ENCODE measurements at places on chromosomes 3 and 15.

DNA sequence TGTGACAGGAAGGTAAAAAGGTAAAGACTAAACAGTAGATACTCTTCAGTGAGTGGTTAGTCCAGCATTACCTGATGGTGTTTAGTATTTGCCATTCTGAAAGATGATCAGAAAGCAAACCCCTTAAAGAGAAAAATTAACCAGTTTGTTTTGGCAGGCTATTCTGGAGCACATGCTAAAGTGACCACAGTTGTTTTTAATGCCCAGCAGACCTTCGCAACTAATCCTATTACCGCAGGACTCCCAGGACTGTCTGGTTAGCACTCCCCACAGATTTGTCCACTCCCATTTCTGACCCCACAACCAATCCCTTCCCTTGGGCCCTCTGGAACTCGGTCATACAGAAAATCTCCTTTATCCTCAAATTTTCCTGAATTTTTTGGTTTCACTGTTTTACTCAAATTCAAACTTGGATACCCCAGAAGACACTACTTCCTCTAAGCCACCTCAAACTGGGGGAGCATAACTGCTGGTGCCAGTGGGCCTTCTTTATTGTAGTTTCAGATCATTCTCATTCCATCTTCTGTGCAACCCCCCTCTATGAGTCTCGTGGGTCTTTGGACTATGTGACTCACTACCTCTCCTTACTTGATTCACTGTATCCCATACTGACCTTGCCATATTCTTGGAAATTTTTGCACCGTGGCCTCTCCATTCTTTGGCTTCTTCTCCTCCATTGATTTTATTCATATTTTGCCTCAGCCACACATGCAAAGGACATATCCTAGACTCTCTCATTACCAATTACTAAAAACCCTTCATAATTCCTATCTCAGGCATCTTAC is 104.4 kb downstream of the RBMS3 start:
- DNase-seq = no peak

GRCh38 chr15:70758790-70759462 is 4.4 kb downstream of the UACA start:
- DNase-seq = no peak

GRCh38 chr3:71936681-71937080 is 151.7 kb upstream of the PROK2 start:
- DNase-seq = no peak

DNA sequence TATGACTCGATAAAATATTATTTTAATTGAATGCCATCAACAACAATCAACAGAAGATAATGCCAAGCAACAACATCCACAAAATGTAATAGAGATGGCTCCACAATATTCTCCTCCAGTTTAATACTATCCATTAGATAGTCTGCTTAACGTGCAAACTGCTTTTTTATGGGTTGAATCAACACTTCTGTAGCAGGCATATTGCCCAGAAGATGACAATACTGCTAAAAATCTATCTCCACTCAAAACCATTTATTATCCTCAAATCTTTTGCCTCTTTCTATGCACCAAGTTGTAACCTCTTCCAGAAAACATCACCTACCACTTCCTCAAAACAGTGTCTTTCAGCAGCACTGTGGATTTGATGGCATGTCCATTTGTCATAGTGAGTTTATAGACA is 295.7 kb upstream of the LMCD1 start:
- no peak for DNase-seq

DNA sequence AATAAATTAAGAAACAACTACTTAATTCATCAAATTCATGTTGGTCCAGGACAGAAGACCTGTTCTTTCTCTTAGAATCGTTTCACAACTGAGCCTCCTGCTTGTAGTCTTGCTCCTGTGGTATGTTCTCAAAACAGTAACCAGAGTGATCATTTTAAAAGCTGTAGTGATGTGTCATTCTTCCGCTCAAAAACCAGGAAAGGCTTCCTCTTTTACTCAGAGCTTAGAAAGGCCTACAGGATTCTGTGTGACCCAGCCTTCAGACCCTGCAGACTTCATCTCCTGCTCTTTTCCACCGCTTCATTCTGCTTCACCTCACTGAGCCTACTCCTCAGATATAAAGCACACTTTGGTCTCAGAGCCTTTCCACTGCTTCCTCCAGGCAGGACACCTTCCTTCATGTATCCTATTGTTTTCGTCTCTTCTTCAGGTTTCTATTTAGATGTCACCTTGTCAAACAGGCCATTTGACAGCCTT is 22.7 kb downstream of the ST6GAL1 start:
- DNase-seq = no peak

- DNase-seq = no peak
Measured at GRCh38 chr3:134065252-134066157, 35.8 kb upstream of the SLCO2A1 start.

- DNase-seq = no peak
Measured at GRCh38 chr3:70400194-70400593, 87.8 kb upstream of the MDFIC2 start.

- peak; percentile 67 for DNase-seq
Measured at GRCh38 chr3:159765030-159765859, 223.4 kb upstream of the IL12A start.

GRCh38 chr3:5822843-5823242 is 635.3 kb downstream of the EDEM1 start:
- no peak for DNase-seq

- no peak for DNase-seq
Measured at GRCh38 chr3:10361375-10361774, 40.5 kb upstream of the SEC13 start.

- DNase-seq = no peak
Measured at GRCh38 chr15:39720621-39721611, 61.7 kb downstream of the FSIP1 start.

DNA sequence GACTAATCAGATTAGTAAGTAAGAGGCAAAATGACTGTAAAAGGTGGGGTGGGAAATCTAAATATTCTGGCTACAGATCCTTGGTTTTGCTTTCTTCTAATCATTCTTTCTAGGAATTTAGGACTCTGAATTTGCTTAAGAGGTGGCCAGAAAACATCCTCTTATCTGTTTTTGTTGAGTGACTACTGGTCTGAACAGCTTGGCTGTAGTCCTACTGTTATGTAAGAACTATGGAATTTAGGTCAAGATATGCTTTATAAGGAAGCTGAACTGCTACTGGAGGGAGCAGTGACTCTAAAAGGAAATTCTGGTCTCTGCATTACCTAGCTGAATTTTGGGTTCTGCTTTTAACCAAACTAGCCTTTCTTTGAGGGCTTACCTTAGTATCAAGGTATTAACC is 33.5 kb upstream of the CSPG5 start:
- no peak for DNase-seq

DNA sequence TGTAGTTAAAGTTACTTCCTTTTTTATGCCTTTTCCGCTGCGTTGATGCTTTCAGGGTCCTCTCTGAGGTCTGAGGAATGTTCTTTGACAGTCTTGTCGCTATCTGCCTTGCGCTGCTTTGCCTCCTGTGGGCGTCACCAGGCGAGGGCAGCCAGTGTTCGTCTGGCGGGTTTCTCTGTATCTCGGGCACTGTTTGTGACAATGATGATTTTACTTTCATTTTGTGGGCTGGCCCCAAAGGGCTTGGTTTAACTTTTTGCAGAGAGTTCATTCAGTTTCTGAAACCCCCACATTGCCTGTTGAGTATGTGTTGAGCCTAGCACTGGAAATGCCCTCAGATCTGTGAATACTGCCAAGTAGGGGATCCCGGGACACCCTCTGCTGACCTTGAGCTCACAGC is 24.6 kb upstream of the SACM1L start:
- DNase-seq = no peak

DNA sequence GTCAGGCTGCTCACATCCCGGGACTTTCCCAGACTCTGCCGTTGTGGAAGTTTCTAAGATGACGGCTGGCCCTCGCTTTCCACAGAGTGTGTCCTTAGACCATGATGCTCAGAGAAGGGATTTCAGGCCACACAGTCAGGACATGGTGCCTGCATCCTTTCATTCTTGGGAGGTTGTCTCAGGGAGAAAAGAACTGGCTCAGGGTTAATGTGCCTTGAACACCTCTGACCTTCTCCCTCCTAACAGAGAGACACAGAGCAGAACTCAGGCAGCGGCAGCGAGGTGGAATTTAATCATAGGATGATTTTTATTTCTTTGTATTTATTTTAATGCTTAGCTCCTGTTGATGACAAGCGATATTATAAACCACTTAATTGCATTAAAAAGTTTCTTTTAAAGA is 96.9 kb upstream of the ATP2B2 start:
- no peak for DNase-seq

GRCh38 chr3:105523501-105523900 is 156.8 kb downstream of the ALCAM start:
- no peak for DNase-seq

DNA sequence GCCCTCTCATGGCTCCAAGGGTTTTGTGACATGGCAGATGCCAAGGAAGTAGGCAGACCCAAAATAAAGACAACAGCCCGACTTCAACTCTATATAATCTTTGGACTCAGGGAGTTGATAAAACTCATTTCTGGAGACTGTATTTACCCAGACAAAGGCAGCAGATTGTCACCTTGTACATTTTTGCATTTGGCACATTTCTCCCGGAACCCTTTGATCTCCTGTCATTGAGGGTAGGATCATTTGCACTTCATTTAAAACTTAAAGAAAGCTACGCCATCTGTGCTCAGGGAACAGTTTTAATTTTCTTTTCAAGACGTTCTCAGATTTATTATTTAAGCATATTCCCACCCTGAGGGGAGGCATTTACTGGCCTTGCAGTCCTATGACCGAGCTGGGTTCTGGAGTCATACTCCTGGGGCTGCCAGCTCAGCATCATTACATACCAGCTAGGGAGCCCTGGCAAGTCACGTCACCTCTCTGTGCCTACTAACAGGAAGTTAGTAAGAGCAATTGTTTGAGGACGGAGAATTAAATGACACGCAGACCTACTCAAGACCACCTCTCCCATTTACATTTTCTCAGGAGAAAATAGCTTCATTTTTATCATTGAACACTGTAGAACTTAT is 5.9 kb downstream of the CDCP1 start:
- no peak for DNase-seq

DNA sequence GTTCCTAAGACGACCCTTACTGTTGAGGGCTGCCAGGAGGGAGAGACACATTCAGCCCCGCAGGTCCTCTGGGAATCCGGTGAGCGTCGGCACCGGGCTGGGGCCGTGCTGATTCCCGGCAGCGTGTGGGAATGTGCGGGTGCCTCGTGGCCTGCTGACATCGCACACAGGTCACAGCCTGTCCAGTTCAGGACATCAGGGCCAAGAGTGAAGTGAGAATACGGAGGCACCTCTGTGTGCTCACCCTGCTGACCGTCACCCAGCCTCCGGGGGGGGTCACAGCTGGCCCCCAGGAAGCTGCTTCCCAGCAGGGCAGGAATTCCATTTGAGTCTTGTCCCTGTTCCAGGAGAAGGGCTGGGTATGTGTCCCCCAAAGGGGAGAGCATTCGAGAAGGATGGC is 53.6 kb downstream of the PGPEP1L start:
- DNase-seq = no peak

DNA sequence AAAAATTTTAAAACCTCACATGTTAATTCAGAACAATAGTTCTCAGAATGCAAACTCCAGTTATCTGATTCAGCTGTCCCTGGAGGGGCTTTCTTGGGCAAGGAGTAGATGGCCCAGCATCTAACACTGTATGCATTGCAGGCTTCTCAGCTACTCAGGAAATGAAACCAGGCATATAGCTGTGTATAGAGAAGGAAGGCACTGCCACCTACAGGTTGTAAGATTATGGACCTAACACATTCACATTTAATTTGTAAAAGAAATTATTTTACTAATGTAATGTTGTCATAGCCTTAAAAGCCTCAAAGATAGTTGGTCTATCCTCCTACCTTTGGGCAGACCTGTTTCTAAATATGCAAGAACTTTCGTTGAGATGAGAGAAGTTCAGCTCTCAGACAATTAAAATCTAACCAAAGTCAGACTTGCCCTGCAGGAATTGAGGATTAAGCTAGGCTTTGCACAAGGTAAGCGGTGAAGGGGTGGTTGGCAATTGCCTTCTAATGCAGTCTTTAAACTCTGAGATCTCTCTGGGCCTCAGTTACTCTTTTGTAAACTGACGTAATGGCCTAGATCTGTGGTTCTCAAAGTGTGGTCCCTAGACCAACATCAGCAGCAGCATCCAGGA is 132.8 kb upstream of the SLC24A5 start:
- no peak for DNase-seq

- no peak for DNase-seq
Measured at GRCh38 chr15:69340243-69340900, 41.7 kb downstream of the PAQR5 start.

DNA sequence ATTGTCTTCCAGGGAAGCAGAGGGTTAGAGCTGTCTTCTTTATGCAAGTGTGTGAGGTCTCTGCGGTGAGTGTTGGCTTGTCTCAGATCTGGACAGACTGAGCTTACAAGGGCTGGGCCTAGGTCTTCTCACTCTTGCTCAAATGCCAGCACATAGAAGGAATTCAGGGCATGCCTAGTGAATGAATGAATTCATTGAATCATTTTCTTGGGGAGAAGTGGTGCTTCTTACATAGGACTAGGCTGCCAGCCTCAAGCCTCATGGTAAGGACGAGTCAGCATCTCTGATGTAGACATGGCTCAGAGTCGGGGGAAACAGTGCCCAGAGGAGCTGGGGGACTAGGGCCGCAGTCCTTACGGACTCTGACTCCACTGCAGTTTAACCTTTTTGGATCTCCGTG is 17.2 kb downstream of the MKRN2 start:
- DNase-seq = no peak

DNA sequence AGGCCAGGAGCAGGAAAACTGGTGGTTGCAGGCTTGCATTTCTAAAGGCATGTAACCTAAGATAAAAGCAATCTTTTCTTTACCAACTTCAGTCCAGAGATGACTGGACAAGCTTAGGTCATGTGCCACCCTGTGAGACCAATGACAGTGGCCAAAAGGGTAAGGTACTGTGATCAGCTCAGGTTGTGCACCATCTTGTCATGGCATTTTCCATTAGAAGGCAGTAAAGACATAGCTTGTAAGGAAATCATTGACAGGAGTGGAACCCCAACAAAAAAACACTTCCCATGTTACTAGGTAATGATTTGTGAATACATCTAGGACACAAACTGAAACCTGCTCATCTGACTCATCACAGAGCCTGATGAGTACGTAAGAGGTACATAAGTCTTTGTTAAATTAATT is 35.2 kb downstream of the SSR3 start:
- DNase-seq = no peak

DNA sequence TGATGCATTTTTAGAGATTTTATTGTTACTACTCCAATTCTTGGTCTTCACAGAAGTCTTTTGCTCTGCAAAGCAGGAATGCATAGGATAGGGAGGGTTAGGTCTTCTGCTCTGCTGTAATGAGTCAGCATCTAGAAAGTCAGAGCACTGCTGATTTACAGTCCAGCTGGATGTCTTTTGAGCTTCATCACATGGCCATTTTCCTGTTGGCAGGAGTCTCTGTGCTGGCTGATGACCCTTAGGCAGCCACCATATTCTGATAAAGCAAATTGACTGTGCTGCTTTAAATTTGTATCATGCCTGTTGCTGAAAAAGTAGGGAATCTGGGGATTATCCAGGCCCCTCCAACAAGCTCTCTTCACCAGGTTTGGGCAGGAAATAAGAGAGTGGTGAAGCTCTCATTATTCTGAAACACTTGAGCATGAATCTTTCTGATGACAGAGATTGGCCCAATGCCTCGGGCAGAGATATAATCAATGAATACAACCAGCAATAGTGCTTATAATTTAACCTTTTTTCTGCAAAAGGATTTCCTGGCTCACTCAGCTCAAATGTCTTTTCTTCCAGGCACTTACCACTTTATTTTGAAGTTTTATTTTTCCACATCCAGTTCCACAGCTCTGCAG is 9.7 kb upstream of the CRBN start:
- DNase-seq = no peak
